NCI-H69 (cell line): ENCODE measurements at places on chromosomes 1 and 21.

DNA sequence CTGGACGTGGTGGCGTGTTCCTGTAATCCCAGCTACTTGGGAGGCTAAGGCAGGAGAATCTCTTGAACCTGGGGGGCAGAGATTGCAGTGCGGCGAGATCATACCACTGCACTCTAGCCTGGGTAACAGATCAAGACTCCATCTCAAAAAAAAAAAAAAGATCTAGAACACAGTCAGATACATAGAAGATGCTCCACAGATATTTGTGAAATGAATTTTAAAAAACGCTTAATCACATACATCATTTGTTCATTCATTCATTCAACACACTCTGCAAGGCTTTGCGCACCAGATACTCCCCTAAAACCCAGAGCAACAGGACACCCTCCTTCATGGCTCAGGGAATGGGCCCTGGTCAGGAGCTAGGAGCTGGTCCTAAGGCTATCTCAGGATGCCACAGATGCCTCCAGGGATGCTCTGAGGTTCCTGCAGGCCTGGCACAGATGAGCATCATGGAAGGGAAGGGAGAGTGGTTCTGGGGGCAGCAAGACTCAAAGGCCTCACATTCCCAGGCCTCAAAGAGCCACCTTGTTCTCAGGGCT lies 6.4 kb downstream of the HSPG2 start:
- DNase-seq: no peak

DNA sequence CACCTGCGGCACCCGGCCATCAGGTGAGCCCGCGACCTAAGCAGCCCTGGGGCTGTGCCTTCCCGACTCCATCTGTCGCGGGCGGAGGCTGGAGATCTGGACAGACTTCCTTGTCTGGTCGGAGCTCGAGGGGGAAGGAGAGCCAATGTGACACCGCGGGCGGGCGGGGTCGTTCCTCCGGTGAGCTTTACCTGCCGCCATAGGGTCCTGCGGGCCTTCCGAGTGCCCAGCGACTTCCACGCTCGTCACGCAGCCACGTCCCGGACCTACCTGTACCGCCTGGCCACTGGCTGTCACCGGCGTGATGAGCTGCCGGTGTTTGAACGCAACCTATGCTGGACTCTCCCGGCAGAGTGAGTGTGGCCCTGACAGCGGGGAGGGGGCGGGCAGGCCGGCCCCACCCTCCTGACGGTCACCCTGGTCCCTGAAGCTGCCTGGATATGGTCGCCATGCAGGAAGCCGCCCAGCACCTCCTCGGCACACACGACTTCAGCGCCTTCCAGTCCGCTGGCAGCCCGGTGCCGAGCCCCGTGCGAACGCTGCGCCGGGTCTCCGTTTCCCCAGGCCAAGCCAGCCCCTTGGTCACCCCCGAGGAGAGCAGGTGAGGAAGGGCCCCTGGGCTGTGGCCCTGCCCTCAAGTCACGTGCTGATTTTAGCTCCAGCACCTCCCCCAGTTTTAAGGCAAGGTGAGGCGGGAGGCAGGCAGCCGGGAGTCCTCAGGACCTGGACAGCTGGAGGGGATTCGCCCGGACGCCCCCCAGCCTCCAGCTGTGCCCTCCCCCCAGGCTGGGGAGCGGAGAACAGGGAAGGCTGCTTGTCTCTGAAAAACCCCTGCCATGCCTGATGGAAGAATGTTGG lies 1.1 kb downstream of the PUSL1 start:
- peak; percentile 54 for DNase-seq

DNA sequence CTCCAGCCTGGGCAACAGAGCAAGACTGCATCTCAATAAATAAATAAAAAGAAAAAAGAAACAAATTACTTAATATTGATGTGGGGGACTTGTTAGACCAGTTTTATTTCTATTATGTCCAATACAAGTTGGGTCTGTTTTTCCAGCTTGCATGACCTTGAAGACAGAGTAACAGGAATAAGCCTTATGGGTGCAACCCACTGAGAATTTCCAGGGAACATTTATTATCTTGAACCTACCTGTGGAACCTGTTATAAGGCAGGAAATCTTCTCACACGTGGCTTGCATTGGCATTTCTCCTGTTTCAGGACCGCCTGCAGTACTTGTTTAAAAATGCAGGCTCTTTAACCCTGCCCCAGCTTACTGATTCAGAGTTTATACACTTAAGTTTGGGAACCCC lies 64.0 kb downstream of the ZBTB17 start:
- no peak for DNase-seq

DNA sequence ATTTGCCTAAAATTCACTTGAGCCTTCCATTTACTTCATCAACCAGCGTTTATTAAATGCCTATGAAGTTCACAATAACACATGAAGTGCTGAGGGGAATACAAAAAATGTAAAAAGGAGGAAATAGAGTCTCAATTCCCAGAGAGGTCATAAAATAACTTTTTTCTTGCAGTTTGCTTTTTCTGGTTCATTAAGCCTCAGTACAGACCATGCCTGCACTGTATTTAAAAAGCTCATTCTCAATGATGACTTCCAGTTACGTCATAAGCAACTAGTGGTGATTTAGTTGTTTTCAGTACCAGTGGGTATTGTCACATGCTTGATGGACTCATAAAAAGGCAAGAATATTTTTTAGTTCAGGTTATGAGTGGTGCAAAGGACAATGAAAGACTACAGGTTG lies 160.1 kb upstream of the UBE2U start:
- no peak for DNase-seq

DNA sequence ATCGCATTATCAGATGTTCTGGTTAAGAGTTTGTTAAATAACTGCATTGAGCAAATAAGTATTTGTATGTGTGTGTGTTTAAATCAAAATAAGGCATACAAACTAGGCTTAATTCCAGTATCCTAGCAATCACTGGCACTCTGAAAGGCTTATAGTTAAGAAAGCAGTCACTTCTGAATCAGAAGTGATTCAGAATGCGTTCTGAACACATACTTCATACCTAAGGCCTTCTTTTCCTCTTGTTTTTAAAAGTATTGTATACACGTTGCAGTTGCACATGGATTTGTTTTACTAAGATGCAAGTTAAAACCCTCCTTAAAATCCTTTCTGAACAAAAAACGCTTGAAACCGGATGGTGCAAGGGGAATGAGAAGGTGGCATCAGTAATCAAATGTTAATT lies 238.4 kb upstream of the DMRTA2 start:
- DNase-seq: no peak

- DNase-seq: no peak
Observed at GRCh38 chr1:2206813-2207487, 12.4 kb upstream of the FAAP20 start.

DNA sequence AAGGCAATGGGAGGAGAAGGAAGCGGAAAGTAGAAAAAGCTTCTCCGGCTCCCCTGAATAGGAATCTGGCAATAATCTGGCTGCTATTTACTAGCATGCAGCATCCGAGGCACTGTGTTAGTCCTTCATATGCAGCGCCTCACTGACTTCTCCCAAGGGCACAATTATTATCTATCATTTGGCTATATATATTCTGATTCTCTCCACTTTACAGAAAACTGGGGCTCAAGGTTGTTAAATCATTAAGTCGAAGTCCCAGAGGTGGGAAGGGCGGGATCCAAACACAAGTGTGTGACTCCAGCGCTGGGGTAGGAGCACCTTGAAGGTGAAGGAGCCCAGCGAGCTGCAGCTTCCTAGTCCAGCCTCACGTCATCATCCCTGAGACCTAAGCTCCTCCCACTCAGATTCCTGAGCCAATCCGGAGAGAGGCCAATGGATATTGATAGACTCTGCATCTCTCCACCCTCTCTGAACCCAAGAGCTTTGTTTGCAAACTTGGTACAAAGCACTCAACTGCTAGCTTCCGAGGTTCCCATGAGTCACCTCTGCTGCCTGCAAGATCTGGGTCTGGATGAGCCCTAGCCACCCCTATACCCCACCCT lies 16.6 kb upstream of the EYA3 start:
- DNase-seq: peak; percentile 12

DNA sequence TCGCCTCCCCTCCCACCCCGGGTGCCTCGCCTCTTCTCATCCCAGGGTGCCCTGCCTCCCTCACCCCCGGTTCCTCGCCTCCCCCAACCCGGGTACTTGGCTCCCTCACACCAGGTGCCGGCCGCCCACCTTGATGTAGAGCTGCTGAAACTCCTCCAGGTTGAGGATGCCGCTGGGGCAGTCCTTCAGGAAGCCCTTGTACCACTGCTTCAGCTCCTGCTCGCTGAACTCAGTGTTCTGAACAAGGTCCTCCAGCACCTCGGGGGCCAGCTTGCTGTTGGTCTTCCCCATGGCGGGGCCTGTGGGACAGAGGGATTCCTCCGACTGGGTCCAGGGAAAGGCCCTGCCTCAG lies 6.9 kb downstream of the HPCAL4 start:
- DNase-seq: no peak
